ENCODE measurements at places on chromosomes 16 and 17. TPM values are rescaled to one million over a fixed set of nuclear protein-coding genes. Genes with fewer than 3 reads are reported as not detected.

Gene APOH
- 0.66 TPM for total RNA-seq

Gene OXLD1
- total RNA-seq, result 70.8 TPM

Gene EME1
- total RNA-seq, result 16.8 TPM

Gene KRT39
- total RNA-seq, result not detected

Gene ANKRD40CL
- not detected for total RNA-seq

Gene ITGAL
- total RNA-seq, result 170 TPM

Gene P2RX5
- 24.8 TPM for total RNA-seq

Gene CX3CL1
- total RNA-seq, result 1.2 TPM

DNA sequence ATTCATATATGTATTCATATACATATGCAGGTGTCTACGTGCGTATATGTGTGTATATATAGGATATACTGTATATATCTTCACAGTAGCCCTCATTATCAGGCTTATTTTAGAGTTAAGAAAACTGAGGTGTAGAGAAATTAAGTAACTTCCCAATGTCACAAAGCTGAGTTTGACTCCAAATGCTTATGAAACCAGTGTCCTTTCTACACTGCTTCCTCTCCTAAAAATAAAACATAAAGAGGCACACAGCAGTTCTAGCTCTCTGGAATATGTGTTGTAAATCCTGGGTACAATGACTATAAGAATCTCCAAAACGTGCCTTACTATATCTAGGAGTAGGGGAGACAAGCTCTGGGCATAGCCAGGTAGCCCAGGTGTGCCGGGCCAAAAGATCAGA, 40.0 kb upstream of the CCL1 start:
- DNase-seq, result no peak
- H3K4me3 ChIP-seq, result no peak overlapping the region
- no peak overlapping the region for H3K27ac ChIP-seq
- H3K36me3 ChIP-seq, result no peaks in the 10 kb centered on the region

DNA sequence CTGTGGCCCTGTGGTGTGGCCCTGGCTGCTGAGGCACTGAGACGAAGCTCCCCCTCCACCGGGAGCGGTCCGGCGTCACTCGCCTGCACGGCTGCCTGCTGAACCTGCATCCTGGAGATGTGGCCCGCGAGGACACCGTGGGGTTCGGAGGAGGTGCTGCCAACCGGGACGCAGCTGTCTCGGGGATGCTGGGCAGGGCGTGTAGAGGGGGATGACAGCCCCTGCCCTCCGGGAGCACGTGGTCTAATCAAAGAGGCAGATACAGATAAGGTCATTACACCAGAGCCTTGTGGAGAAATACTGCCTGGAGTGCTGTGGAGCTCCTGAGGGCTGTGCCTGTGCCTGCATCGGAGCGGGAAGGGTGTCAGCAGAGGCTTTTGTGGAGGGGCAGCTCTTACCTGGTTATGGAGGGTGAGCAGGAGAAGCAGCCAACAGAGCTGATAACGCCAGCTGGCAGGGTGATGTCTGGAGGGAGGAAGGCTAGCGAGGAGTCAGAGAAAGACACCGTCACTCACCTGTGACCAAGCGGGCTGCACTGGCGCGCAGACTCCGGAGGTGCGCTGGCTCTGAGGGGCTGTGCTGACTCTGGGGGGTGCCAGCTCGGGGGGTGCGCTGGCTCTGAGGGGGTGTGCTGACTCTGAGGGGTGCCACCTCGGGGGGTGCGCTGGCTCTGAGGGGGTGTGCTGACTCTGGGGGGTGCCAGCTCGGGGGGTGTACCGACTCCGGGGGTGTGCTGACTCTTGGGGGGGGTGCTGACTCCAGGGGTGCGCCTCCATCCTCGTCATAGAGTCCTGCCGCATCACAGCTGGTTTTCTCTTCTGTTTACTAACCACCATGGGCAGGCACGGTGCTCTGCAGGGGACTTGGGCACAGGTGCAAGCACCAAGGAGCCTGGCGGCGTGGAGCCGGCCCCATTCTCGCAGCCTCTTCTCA, 104.7 kb upstream of the CHMP6 start:
- H3K27me3 ChIP-seq, result no peaks in the 10 kb centered on the region
- DNase-seq, result no peak
- H3K27ac ChIP-seq, result no peak overlapping the region

- H3K4me3 ChIP-seq, result no peak overlapping the region
- H3K27me3 ChIP-seq, result no peaks in the 10 kb centered on the region
- no peak overlapping the region for H3K27ac ChIP-seq
- DNase-seq, result no peak
- no peaks in the 10 kb centered on the region for H3K36me3 ChIP-seq
Observed at GRCh38 chr17:6815775-6816174, 15.8 kb downstream of the TEKT1 start.

- no peaks in the 10 kb centered on the region for H3K4me1 ChIP-seq
- H3K27ac ChIP-seq, result no peak overlapping the region
- H3K36me3 ChIP-seq, result no peaks in the 10 kb centered on the region
- H3K4me3 ChIP-seq, result no peak overlapping the region
Observed at GRCh38 chr16:79612207-79612606, 11.7 kb upstream of the MAF start.

DNA sequence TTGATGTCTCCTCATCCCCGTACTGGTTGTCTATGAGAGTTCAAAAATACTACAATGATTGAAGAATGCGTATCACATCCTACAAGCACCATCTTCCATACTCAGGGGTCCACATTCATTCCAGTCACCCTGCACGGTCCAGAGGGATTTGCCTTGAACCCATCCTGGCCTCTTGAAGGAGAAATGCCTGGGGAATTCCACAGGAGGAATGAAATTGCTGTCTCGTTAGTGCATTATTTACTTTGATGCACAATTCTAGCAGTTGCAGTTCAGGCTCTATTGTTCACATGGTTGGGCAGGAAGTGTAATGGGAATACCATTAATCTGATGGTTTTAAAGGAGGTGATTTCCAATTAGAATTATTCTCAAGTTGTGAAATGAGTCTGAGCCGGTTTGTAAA, 369.1 kb upstream of the XYLT1 start:
- no peaks in the 10 kb centered on the region for H3K36me3 ChIP-seq
- H3K27ac ChIP-seq, result no peak overlapping the region
- no peak for DNase-seq

DNA sequence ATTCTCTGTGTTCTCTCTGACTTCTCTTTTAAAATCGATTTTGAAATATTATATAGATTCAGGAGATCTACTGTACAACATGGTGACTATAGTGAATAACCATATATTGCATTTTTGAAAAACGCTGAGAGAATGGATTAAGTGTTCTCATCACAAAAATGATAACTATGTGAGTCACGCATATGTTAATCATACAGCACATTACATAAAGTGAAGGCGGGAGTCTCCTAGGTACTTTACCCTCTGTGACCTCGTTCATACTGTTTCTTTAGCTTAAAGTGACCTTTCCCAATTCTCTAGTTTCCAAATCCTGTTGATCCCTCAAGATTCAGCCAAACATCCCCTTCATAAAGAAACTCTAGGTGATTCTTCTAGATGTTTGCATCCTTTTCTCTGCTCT, 3.1 kb upstream of the KRTAP3-2 start:
- H3K27ac ChIP-seq, result no peak overlapping the region
- no peak overlapping the region for H3K4me3 ChIP-seq
- no peaks in the 10 kb centered on the region for H3K36me3 ChIP-seq
- no peaks in the 10 kb centered on the region for H3K4me1 ChIP-seq

- DNase-seq, result no peak
- H3K4me3 ChIP-seq, result no peak overlapping the region
- H3K4me1 ChIP-seq, result no peaks in the 10 kb centered on the region
- no peaks in the 10 kb centered on the region for H3K36me3 ChIP-seq
Observed at GRCh38 chr16:49200223-49200820, 81.3 kb downstream of the CBLN1 start.

- H3K27ac ChIP-seq, result no peak overlapping the region
- DNase-seq, result no peak
- no peak overlapping the region for H3K4me3 ChIP-seq
- no peaks in the 10 kb centered on the region for H3K27me3 ChIP-seq
Observed at GRCh38 chr17:39643271-39643670, 6.3 kb downstream of the STARD3 start.

- no peaks in the 10 kb centered on the region for H3K27me3 ChIP-seq
- H3K4me3 ChIP-seq, result peak within 1 kb of the TSS; percentile 80
- H3K36me3 ChIP-seq, result peaks cover 10% of the 10 kb centered on the region
Observed at GRCh38 chr16:10385725-10386516, at the start of gene ATF7IP2. TSS of gene ATF7IP2 (plus strand) at chr16:10386061. CDS start at chr16:10430621, 44,560 bp downstream.

DNA sequence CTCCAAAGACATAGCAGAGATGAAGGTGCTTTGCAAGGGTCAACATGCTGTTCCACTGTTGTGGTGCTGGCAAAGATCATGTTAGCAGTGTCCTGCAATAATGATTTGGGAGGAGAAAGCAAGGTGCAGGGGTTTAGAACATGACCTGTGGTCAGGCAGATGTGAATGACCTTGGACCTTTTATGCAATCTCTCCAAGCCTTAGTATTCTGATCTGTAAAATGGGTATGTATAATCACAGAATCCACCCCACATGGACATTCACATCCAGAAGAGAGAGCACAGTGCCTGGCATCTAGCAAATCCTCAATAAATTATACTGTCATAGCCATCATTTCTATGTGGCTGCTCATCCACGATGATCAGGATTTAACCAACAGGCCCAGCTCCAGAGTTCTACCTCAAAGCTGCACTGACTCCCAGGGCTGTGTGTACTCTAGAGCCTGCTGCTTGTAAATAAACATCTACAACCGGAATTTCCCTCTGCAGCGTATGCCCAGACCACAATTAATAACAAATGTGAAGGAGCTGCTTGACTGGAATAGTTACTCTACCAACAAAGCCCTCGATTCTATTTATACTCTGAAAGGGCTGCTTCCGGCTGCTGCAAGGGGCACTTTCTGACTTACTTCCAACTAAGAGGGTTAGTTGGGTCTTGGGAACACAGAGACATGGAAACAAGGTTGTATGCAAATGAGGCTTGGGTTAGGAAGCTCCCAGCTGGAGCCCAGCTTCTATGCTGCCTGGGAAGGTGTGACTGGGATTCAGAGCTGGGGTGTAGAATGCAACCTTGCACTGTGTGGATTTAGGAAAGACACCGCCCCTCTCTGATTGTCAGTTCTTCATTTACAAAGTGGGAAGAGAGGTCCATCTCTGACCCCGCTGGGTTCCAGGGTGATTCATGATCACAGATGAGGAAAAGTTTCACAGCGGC, 265.2 kb downstream of the XYLT1 start:
- H3K4me3 ChIP-seq, result no peak overlapping the region
- no peaks in the 10 kb centered on the region for H3K36me3 ChIP-seq
- no peaks in the 10 kb centered on the region for H3K4me1 ChIP-seq
- DNase-seq, result no peak
- no peak overlapping the region for H3K27ac ChIP-seq
- H3K27me3 ChIP-seq, result no peaks in the 10 kb centered on the region

GRCh38 chr17:31379597-31380205, 11.8 kb upstream of the RAB11FIP4 start:
- no peak for DNase-seq
- H3K36me3 ChIP-seq, result peaks cover 8% of the 10 kb centered on the region
- no peak overlapping the region for H3K27ac ChIP-seq
- no peaks in the 10 kb centered on the region for H3K27me3 ChIP-seq
- no peaks in the 10 kb centered on the region for H3K4me1 ChIP-seq
- H3K4me3 ChIP-seq, result no peak overlapping the region

DNA sequence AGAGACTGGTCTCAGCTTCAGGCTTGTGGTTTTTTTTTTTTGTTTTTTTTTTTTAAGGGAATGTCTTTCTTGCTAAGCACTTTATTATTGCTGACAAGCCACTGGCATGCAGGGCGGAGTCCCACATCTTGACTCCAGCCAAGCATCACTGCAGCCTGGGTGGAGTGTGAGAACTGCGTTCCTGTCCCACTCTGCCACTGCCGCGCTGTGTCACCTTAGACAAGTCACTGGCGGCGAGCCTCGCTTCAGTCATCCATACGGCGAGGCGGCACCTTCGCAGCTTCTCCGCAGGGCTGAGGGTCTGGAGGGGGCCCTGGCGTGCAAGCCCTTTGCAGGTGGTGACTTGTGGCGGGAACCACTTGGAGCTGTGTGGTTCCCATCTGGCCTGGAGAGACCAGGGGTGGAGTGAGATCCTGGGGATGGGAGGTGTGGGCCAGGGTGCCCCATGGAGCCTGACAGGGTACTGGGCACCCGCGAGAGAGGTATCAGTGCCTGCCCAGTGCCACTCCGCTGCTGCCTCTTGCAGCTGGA, 99.1 kb upstream of the CIBAR2 start:
- H3K36me3 ChIP-seq, result no peaks in the 10 kb centered on the region
- DNase-seq, result no peak
- no peaks in the 10 kb centered on the region for H3K4me1 ChIP-seq
- H3K4me3 ChIP-seq, result no peak overlapping the region
- no peaks in the 10 kb centered on the region for H3K27me3 ChIP-seq
- no peak overlapping the region for H3K27ac ChIP-seq

DNA sequence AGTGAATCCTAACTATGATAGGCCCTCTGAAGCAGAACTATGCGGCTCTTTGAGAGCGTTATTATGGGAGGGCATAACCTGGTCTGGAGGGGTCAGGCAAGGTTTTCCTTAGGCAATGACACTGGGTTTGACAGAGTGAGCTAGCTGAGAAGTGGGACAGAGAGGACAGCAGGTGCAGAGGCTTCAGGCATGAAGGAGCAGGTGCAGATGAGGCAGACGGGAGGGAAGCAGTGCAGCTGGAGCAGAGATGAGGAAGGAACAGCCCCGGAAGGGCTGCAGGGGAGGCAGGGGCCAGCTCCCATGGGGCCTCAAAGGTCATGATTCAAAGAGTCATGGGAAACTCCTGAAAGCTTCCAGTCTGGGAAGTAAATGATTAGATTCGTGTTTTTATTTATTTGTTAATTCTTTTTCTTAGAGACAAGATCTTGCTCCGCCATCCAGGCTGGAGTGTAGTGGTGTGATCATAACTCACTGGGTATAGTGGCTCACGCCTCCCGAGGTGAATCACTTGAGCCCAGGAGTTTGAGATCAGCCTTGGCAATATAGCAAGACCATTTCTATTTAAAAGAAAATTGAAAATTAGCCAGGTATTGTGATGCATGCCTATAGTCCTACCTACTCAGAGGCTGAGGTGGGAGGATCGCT, 5.4 kb downstream of the MARCHF10 start:
- no peak overlapping the region for H3K4me3 ChIP-seq
- no peaks in the 10 kb centered on the region for H3K36me3 ChIP-seq
- peaks cover 3% of the 10 kb centered on the region for H3K27me3 ChIP-seq
- no peak overlapping the region for H3K27ac ChIP-seq
- H3K4me1 ChIP-seq, result no peaks in the 10 kb centered on the region
